ENCODE measurements at places on chromosomes 12 and 14. TPM values are rescaled to one million over a fixed set of nuclear protein-coding genes. Genes with fewer than 3 reads are reported as not detected.

MYBPC1 gene
- total RNA-seq, result not detected

SCN8A gene
- 0.35 TPM for total RNA-seq

IPO4 gene
- total RNA-seq, result 46.6 TPM

AVPR1A gene
- total RNA-seq, result 5.5 TPM

NGDN gene
- total RNA-seq, result 120 TPM

TSPAN11 gene
- not detected for total RNA-seq

ANO2 gene
- total RNA-seq, result not detected

ESPL1 gene
- total RNA-seq, result 0.83 TPM

NTS gene
- total RNA-seq, result not detected

KRT5 gene
- not detected for total RNA-seq

BHLHE41 gene
- not detected for total RNA-seq

HHIPL1 gene
- 0.21 TPM for total RNA-seq

FOXG1 gene
- total RNA-seq, result not detected

KRT74 gene
- not detected for total RNA-seq

RNASE7 gene
- not detected for total RNA-seq

DPY19L2 gene
- total RNA-seq, result 2.0 TPM

EPYC gene
- total RNA-seq, result not detected

CLEC7A gene
- 8.2 TPM for total RNA-seq

SALL2 gene
- total RNA-seq, result 2.1 TPM

RNU4-1 gene
- 2,286 TPM for total RNA-seq

RAPGEF3 gene
- 0.55 TPM for total RNA-seq

KRT3 gene
- not detected for total RNA-seq

RHOJ gene
- total RNA-seq, result not detected

ACSS3 gene
- total RNA-seq, result not detected

SLC25A47 gene
- total RNA-seq, result not detected

CHD8 gene
- 131 TPM for total RNA-seq

LMNTD1 gene
- total RNA-seq, result not detected
